ENCODE measurements at places on chromosomes 11 and 22. TPM values are rescaled to one million over a fixed set of nuclear protein-coding genes. Genes with fewer than 3 reads are reported as not detected.

Gene TEAD1
- total RNA-seq: 158 TPM

Gene OR8A1
- total RNA-seq: 7.0 TPM

Gene ME3
- 37.6 TPM for total RNA-seq

Gene ZP1
- total RNA-seq: 0.96 TPM

Gene KCNJ5
- 12.5 TPM for total RNA-seq

DNA sequence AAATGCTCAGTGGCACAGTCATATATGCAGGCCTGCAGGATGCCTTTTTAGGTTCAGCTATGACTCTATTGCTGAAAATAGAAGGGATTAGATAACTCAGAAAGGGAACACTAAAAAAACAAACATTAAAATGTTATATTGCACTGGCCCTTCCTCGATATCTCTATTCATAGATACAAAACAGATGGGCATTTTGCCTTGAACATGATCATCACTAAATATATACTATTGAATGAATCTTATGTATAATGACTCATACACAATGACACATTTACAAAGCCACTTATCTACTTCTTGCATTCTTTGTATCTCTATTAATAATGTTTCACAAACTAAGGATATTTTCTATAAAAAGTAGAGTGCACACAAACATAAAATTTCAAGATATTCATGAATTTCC is 2352.8 kb upstream of the RAG2 start:
- DNase-seq: peak; percentile 15

DNA sequence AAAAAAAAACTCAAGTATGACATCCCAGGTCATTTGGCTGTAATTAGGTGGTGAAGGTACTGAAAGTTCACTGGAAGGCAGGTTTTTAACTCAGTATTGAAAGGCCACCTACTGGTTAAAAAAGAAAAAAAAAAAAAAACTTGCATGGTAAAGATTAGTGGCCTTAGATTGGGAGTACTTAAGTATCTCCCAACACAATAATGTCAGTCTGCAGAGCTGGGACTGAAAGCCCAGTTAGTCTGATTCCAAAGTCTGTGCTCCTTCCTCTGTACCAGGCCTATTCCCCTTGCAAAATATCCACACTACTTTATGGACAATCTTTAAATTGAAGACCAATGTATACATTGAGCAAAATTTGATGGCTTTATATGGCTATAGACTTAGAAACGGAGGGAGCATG is 85.5 kb downstream of the NOX4 start:
- DNase-seq: no peak

GRCh38 chr22:44172370-44173108 is 8.2 kb upstream of the PARVG start:
- DNase-seq: peak; percentile 39

DNA sequence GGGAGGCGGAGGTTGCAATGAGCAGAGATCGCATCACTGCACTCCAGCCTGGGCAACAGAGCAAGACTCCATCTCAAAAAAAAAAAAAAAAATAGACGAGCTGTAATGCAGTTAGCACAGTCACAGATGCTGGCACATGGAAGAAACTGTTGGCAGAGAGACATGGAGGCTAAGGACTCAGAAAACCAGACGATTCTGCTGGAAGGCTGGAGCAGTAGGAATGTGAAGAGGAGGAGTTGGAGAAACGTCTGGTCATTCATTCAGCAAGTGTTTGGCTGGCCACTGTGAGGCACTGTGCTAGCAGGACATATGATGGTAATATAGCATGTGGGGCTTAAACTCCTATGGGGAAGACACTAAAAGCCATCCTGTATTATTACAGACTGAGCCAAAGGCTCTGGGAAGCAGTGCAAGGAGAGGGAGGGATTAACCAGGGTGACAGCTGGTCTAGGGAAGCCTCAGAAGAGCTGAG is 5.0 kb downstream of the UQCR10 start:
- peak; percentile 83 for DNase-seq

DNA sequence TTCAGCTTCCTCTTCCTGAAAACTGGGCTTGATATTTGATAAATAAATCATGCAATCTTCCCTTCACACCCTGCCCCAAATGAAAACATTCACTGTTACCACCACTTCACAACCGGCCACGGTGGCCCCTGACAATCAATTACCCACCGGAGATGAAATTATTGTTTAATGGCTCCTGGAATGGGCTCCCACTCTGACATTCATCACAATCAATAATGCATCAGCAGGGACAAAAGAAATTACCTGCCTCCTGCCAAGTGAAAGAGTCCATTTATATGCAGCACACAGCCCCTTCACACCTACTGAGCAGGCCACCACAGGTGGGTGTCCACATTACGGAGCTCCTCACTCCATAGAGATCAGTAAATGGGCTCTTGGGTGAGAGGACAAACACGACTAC is 193.5 kb upstream of the SNX19 start:
- no peak for DNase-seq

Measured in umbilical cord (tissue), 2 donors.